ENCODE measurements at places on chromosomes 11 and 22.

DNA sequence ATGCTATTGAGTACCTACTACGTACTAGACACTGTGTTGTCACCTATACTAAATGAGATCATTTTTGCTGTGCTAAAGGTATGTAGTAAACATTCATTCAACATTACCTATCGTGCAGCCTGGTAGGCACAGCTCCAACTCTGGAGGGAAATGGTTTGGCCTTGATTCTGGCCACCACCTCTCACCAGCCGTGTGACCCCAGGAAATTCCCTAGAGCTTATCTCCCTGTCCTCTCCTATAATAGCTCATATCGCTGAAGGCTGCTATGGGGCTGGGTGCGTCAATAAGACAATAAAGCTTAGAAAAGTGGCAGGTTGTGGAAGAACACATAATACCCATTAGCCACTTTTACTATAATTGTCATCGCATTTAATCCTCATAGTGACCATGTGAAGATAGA lies 107.5 kb downstream of the MYO18B start:
- no peak for DNase-seq

DNA sequence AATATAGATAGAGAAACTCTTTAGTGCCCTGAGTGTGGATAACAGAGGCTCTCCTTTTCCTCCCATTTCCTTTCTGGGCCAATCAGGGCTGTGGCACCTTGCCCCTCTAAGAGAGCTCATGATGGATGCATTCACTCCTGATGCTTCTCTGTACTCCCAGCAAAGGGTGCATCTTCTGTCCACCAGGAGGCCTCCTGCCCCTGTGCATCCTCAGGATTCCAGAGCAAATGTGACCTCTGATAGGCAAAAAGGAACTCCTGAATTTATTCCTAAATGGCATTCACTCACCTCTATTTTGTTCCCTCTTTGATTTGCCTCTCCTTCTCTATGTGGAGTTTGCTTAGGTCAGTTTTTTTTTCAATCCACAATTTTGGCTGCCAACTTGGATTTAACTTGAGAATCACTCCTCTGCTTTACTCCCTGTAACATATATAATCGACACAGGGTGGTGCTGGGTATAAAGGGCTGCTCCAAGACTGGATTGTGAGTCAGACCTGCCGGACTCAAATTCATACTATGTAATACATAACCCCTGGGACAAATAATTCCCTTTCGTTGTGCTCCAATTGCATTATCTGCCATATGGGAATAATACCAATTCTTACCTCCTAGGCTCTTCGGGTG lies 1.1 kb upstream of the MRGPRX4 start:
- DNase-seq = no peak

GRCh38 chr11:1555713-1556153 lies 16.3 kb downstream of the DUSP8 start:
- DNase-seq = no peak

- no peak for DNase-seq
Measured at GRCh38 chr11:33959855-33960400, 68.1 kb upstream of the LMO2 start.

Data from NCI-H2081 (cell line).